Body of pancreas (tissue), 4 donors: ENCODE measurements at places on chromosomes 1 and 21.

GRCh38 chr1:16046842-16047241, 3.3 kb downstream of the CLCNKB start:
- no peak for DNase-seq

DNA sequence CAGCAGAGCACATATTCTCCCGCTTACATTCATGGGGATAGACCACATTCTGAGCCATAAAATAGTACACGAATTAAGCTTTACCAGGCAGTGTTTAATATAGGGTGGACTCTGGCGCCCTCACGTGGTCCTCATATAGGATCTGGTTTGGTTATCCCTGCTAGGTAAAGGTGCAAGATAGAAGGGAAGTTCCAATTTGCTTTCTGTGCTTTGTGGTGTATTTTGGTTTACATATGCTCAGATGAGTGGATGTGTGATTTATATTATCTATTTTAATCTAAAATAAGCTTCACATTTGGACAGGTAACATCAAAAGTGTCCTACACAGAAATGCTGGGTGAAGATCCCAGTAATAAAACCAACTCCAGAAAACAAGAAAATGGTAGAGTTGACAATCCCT, 3.6 kb downstream of the CR1 start:
- DNase-seq = peak; percentile 82

- no peak for DNase-seq
These were observed 85.7 kb downstream of the TAS1R2 start for GRCh38 chr1:18773753-18774152.

GRCh38 chr1:63843884-63844283, 70.1 kb downstream of the ROR1 start:
- DNase-seq = no peak

GRCh38 chr1:43448955-43449707, 4.6 kb downstream of the HYI start:
- no peak for DNase-seq

DNA sequence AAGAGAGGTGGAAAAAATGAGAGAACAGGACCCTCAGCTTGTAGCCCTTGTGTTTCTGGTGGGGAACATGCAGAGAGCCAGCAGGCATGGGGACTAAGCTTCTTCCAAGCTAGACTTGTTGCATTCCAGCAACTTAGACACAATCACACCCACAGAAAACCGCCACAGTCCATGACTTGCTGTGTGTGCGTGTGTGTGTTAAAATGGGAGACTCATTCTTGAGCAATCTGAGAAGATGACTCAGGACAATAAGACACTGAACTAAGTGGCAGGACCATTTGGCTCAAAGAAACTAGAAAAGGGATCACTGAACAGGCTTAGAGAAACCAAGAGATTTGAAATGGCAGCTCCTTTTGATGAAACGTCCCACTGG, 78.0 kb downstream of the HLX start:
- DNase-seq = peak; percentile 44

DNA sequence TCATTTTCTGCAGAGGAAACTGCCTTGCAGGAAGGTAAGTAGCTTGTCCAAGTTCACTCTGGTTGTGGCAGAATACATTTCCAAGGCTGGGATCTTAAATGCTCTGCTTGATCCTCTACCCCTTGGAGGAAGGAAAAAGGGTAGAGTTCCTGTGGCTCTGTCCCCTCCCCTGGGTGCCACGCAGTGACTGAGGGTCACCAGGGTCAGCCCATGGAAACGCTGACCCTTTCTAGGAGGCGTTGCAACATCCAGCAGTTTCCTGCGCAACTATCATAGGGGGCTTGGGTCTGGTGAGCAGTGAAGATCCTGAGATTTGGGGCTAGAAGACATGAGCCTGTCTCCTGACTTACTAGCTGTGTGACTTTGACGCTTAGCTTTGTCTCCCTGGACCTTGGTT, 29.4 kb upstream of the EPS8L3 start:
- no peak for DNase-seq

- no peak for DNase-seq
These were observed 9.4 kb upstream of the AKR1A1 start for GRCh38 chr1:45541193-45541592.

DNA sequence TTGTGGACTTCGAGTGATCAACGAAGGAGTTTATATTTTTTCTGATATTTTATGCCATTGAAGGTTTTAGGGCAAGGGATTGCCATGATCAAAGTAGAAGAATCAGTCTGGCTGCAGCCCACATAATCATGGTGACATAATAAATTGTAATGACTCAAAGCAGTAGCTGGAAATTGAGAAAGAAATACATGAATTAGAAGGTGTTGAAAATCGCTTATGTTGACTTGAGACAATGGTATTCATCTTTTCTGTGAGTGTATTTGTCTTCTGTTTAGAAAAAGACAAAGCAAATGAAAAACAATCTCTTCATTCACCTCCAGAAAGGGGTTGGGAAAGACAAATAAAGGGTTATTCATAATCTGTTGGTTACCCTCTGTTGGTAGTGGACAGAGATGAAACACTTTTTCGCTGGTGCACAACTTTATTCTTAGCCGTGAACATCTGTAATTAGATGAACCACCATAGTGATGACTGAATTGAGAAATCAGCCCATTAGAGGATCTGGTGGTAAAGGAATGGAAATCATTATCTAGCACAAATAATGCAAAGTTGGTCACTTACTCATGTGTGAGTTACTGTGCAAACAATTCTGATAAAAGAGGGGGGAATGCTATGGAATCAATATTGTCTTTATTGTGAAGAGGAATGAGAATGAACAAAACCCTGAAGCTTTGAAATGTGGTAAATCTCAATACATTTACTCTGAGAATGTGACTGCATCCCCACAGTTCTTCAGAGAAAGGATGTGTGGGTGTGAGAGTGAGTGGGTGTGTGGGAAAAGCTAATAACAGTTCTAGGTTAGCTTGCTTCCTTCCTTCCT, 121.8 kb downstream of the NTNG1 start:
- DNase-seq = no peak

- DNase-seq = peak; percentile 34
These were observed 26.1 kb downstream of the SLC6A17 start for GRCh38 chr1:110176299-110176956.

DNA sequence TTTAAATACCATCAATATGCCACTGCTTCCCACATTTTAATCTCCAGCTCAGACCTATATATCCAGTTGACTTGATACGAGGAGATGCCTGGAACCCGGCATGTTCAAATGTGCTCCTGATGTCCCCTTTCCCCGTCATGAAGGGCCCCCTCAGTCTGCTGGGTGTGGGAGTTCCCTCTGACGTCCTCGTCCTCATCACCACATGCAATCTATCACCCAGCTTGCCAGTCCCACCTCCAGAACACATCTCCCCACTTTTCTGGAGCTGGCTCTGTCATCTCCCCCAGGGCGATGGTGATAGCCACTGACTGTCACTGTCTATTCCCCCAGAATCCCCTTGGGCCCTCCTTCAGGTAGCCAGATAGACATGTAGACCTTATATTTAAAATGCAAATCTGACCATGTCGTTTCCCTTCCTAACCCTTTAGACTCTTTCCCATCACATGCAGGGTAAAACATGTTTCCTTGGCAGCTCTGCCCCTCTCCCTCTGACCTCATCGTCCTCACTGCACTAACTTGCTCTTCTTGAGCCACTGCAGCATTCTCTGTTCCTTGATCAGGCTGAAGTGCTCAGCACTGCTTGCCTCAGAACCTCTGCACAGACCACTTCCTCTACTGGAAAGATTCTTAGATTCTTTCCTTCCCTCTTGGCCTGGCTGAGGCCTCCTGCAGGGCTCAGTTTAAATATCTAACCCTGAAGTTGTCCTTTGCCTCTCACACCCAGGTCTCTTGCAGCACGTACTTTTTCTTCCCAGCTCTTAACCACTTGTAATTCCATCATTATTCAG, 7.4 kb downstream of the AZIN2 start:
- no peak for DNase-seq

GRCh38 chr1:36992139-36992943, 42.0 kb downstream of the GRIK3 start:
- no peak for DNase-seq

GRCh38 chr1:201468844-201469644, at the start of gene PHLDA3:
Gene PHLDA3, minus strand, starts transcription at chr1:201469188. Its CDS starts 402 bp downstream, at chr1:201468786.
- DNase-seq = peak; percentile 84

DNA sequence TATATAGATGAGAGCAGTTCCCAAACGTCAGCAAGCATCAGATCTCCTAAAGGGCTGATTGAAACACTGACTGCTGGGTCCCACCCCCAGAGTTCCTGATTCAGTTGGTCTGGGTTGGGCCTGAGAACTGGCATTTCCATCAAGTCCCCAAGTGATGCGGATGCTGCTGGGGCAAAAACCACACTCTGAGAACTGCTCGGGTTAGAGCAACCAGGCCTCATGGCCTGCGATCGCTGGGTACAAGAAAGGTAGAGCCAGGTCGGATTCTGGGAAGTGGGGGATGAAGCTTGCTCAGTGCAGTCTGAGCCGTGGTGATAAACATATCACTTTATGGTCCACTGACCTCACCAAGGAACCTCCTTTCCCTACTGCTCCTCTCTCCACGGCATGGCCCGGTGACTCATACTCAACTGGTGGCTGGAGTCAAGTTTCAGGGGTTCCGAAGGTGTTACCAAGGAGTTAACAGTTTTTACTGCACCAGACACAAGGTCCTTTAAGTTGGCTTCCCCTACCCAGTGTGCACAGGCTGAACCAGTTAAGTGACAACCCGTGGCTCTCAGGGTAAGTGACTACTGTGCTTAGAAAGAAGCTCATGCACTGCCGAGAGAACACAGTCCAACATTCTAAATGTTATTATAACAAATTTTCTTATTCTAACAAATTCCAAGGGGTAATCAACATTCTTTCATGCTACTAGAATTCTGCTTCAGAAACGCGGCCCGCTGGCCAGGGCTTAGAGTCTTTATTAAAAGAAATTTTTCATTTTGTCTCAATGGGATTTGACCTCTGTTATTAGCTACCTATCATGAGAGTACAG, 153.5 kb downstream of the TGFBR3 start:
- no peak for DNase-seq

DNA sequence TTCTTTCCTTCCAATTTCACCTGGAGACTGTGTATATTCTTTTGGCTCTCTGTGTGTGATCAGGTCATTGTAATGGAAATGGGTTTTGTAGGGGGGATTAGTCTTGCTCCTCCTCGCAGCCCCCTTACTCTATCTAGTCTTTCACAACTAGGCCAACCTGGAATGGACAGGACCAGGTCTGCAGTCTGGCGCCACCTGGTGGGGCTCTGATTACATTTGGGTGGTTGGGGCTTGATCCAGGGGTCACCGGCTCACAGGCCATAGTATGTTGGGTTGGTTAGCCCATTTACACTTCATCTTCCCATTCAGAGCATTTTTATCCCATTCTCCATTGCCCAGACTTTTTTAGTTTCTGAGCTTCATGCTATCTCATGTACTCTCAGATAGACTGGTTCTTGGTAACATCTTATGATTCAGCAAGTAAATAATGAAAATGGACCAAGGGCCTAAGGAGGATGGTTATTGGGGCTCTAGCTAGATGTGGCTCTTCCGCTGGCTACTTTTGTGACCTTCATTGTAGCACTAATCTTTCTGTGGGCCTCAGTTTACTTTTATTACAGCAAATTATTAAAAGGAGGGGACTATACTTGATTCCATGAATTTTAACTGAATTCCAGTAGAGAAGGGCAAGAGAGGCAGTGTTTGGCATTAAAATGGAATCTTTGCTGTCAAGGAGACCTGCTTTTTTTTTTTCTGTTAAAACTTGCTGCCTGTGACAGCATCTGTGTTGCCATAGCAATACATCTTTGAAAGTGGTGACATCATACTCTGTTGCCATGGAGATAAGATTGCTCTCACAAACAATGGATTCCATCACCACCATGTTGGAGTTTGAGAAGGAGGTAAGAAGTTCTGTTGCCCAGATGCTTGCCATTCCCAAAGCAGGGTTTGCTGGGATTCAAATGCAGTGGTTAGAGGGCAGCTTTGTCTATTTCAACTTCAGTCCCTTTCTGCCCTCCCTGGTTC, 150.1 kb downstream of the PLXNA2 start:
- DNase-seq = peak; percentile 67

GRCh38 chr21:46325073-46325912, 1.3 kb downstream of the PCNT start:
- DNase-seq = peak; percentile 43

GRCh38 chr1:112027696-112028095, 38.2 kb upstream of the KCND3 start:
- no peak for DNase-seq

- no peak for DNase-seq
These were observed 88.4 kb upstream of the RHOU start for GRCh38 chr1:228646717-228647522.

DNA sequence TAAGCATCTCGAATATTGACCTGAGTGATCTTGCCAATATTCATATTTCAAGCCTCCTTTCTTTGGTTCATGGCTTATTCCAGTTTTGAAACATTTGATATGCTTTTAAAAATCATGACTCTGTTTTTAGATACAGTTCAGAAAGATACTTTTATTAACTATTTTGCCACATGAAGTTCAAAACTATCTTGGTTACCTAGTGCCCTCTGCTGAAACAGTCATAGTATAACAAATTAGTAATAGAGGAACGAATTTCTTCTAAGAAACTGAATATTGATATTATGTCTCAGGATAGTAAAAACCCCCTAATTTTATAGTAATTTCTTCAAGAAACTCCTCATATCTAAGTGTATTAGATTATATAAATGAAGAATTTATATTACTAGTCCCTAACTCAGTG, 52.6 kb upstream of the RC3H1 start:
- DNase-seq = no peak

DNA sequence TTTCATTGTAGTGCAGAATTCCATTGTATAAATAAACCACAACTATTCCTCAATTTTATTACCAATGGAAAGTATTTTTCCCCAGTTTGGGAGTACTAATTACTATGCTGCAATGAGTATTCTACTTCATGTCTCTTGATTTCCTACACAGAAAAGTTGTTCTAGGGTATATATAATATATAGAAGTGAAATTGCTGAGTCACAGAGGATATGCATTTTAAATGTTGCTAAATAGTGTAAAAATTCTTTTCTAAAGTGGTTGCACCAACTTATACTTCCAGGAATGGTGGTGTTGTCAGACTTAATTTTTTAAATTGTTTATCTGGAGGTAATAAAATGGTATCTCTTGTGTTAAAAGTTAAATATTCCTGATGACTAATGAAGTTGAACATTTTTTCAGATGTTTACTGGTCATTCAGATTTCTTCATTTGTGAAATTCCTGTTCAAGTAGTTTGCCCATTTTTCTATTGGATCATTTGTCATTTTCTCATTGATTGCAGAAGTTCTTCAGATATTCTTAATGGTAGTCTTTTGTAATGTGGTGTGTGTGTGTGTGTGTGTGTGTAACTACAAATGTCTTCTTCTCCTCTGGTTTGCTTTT, 19.1 kb upstream of the MYOG start:
- no peak for DNase-seq

DNA sequence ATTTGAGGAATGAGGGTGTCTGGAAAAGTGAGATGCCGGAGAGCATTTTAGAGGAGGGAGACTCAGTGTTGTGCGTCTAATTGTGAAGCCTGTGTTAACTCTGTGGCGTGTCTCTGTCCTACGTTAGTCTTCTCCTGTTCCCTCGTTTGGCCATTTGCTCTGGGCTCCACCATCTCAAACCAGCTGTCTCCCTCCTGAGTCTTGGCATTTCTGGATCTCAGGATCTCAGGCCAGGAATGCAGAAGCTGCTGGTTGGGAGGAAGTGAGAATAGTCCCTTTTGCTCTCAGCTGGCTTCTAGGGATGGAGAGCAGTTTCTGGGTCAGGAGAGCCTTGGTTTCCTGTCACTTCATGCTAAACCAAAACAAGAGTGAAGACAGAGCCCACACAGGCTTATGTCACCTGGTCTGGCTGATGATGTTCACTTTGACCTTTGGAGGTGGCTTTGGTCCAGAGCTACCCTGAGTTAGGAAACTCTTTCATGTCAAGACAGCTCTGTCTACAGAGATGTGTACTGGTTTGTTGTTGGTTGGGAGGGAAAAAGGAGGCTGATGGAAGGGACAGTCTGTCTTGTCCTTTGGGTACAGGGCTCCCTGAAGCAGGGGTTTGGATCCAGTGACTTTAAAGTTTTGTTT, 859 bp downstream of the NFASC start:
- no peak for DNase-seq
